Cardiac muscle cell (in vitro differentiated cells and primary cell): ENCODE measurements at places on chromosomes 4 and X. TPM values are rescaled to one million over a fixed set of nuclear protein-coding genes. Genes with fewer than 3 reads are reported as not detected.
A peak's percentile ranks its signal among the peaks of the same experiment; 100 is the strongest.

DNA sequence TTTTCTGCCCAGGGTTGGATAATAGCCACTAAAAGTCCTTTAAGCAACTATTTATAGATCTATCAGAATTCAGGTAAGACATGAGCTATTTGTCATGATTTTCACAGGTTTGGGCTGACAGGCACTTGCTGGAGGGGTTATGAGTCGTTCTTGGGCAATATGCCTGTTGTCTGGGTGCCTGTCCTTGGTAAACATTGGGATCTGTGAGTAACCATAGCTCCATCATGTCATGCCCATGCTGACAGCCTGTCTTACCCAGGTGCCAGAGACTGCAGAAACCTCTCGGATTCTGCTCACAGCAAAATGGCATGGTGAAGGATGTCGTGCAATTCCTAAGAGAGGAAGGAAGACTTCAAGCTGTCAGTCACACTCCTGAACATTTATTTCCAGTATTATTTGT, 116.0 kb upstream of the PUDP start:
- DNase-seq = no peak

DNA sequence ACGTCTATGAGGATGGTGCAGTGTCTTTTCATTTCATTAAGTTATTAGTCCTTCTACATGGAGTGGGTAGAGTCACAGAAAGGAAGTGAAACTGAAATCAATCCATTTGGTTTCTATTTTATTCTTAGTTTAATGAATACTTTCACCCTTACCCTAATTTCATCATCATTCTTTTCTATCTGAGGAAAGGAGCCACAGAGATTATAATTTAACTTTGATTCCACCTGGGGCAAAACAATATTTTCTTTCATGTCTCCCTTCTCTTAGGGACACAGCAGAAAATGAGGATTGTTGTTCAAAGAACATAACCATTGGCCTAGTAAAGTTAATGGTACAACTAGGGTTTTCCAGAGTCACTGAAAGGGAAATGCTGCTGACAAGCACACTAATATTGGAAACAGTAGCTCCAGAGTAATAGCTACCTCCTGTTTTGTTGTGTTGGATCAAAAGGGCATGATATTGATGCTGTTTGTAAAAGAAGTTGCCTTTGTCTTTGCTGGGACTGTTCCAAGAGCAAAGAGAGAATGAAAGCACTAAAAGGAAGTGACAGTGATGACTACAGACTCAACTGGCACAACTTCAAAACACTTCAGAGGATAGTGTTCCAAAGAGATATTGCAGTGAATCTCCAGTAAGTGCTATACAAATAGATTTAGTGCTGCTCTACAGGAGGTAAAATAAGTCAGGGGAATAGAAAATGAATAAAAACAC, 247.1 kb upstream of the PITX2 start:
- DNase-seq = no peak

DNA sequence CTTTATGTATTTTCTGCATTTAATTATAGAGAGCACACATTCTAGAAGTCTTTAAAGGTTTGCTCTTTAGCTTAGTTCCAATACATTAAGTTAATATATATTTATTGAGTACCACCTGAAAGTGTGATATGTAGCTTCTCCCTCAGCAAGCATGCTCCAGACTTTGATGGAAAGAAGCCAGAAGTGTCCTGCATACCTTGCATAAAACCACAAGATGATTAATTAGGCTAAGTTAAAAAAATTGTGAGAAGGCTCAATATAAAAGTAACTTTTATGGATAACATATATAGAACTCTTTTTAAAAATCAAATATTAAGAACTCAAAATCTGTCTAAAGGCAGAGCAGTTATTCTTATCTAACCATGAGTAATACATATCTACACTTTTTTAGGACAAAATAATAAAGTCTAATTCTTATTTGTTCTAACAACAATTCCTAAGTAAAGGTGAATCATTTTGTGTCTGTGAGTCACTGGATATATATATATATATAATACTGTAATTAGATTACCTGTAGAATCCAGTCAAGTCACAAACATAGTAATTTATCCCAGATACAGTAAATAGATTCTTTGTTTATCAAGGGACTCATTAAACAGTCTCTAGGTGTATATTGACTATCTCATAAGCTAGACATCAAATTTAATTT, 51.2 kb downstream of the INTS12 start:
- DNase-seq = no peak

DNA sequence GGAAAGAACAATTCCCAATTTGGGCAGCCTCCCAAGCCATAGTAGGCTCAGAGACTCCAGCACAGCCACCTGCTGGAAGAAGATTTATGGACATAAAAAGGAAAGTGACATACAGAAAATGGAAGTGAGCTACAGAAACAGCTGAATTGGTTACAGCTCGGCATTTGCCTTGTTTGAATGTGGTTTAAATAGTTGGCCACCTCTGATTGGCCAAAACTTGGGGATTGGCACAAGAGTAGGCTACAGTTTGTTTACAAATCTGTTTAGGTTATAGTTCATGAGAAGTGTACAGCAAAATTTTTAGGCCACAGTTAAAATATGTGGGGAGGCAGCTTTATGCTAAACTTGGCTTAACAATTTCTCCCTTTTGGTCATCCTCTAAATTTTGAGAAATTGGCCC, 150.4 kb downstream of the MAGEC1 start:
- DNase-seq = no peak

DNA sequence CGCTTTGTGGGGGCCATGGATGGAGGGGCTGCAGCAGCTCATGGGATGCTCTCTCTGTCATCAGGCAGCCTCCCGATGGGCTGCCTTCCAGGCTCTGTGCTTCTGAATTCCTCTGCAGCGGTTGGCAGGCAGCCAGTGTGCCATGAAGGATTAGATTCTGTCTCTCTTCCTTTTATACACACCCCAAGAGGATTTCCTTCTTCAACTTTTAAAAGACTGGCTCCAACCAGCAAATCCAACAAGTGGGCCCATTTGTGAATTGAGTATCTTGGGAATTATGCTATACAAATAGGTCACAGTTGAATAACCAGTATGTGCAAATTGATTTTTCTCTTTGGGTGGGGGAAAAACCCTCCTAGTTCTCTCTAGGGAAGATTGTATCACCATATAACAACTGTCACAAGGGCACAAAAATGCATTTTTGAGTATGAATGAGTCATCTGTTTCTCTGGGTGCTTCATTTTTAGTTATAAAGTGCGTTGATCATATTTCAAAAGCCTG, 96.8 kb upstream of the FAT1 start:
- DNase-seq = peak; percentile 79

- no peak for DNase-seq
Measured at GRCh38 chr4:18389115-18389514, 367.6 kb upstream of the LCORL start.

GRCh38 chr4:101693842-101694398, 96.6 kb upstream of the BANK1 start:
- DNase-seq = no peak

DNA sequence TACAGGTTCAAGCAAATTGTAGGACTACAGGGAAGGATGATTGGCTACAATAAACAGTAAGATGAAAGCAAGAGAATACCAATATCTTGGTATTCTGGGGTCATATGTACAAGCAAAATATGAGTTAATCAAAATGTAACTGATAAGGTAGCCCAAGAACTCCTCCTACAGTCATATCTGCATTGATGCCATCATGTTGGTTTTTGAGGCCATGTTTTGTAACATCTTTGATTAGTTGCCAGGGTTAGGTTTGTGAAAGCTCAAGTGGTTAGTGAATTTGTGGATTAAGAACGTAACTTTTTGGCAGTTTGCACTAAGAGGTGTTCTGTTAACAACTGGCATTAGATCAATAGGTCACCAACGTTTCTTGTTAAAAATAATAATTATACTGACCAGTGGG, 59.6 kb downstream of the USP9X start:
- DNase-seq = no peak

DNA sequence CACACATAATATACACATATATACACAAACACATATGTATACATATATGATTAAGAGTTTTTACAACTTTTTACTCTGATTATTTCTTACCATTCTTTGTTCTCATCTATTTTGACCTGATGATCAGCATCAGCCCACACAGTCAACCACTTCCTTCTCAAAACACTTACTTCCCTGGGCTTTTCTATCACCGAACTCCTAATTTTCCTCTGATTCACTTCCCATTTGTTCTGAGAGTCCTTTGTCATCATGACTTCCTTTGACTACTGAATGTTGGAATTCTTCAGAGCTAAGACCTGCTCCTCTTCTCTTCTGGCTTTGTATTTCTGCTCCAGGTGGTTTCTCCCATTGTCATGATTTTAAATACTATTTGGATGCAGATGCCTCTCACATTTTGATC, 209.5 kb upstream of the AFF2 start:
- DNase-seq = no peak

DNA sequence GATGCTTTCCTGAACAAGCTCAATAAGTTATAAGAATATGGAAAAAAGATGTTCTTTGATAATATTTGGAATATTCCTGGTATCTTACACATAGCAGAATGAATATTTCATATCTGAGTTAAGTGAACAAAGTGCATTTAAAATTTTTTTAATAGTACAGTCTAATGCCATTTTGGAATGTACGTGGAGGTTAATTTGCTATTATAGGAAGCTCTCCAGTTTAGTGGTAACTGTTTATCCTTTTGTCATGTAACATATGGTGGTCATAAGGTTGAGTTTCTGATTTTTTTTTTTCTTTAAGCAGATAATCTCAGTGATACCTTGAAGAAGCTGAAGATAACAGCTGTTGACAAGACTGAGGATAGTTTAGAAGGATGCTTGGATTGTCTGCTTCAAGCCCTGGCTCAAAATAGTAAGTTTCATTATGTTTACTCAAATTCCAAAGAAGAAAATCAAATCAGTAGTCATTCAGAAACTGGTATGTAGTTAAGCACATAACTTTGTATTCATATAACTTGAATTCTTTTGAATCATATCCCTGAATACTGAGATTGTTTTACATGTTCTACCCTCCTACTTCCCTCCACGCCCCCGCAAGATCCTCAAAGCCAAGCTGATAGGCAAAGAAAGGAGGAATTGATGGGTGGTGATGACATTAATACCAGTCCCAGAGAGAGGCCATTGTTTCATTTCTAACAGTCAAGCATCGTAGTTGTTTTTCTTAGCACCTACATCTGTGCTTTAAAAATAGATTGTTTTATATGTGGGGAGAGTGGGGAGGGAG, 32.1 kb downstream of the RAP1GDS1 start:
- DNase-seq = no peak

DNA sequence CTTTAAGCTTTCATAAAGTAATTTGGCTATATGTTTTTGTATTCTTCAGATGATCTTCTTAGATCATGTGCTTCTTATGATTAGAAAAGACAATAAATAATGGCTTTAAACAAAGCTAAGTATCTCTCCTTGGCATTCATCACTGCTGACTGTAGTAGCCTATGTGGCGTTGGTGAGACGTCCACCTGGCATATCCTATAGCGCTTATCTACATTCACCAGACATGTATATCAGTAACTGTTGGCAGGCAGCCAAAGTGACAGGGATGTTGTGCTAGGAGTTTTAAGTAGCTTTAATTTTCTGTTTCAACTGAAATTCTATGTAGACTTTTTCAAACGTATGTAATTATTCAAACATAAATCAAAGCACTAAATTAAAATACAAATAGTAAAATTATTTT, 276.4 kb downstream of the IL15 start:
- peak; percentile 83 for DNase-seq

DNA sequence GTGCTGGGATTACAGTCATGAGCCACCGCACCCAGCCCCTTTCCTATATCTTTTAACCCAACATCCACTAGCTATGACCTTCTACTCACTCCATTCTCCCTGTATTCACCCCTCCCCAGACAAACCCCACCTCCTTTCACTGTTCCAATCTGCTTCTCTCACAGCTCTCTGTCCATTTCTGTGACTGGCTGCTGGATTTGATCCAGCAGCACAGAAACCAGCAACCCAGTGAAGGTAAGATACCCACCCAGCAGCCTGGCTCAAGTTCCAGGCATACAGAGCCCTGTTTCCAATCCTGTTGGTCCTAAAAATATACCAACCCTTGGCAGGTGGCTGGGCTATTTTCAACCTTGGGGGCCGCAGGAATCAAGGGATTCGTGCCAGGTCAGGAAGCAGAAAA, 56.9 kb upstream of the SMIM10 start:
- DNase-seq = no peak

- no peak for DNase-seq
Measured at GRCh38 chrX:150573702-150574101, 5.3 kb downstream of the MTM1 start.

SRPK3 gene
- total RNA-seq = not detected in 2 replicates

C4orf46 gene
- total RNA-seq = 6.9 and 8.8 TPM in 2 replicates
